ENCODE measurements at places on chromosomes 3 and 15. TPM values are rescaled to one million over a fixed set of nuclear protein-coding genes. Genes with fewer than 3 reads are reported as not detected.

Gene DPPA2
- total RNA-seq = not detected

Gene FRMD4B
- total RNA-seq = 1.5 TPM

Gene CKMT1B
- total RNA-seq = 3.8 TPM

Gene ALPK3
- total RNA-seq = 0.18 TPM

Gene TMOD2
- total RNA-seq = 1.7 TPM

Gene CCRL2
- total RNA-seq = 0.18 TPM

Gene SERINC4
- total RNA-seq = 0.08 TPM

Gene PP2D1
- total RNA-seq = not detected

Gene TNFSF10
- total RNA-seq = 0.11 TPM

Gene PLA2G4D
- total RNA-seq = not detected

Gene LRRN1
- total RNA-seq = not detected

Gene RAD54L2
- total RNA-seq = 3.5 TPM

Gene MNS1
- 2.5 TPM for total RNA-seq

Gene CYP19A1
- 0.16 TPM for total RNA-seq

Gene FBXW12
- not detected for total RNA-seq

Gene CHRNA7
- 4.2 TPM for total RNA-seq
